T-helper 2 cell (primary cell): ENCODE measurements at places on chromosomes 2 and 18.

DNA sequence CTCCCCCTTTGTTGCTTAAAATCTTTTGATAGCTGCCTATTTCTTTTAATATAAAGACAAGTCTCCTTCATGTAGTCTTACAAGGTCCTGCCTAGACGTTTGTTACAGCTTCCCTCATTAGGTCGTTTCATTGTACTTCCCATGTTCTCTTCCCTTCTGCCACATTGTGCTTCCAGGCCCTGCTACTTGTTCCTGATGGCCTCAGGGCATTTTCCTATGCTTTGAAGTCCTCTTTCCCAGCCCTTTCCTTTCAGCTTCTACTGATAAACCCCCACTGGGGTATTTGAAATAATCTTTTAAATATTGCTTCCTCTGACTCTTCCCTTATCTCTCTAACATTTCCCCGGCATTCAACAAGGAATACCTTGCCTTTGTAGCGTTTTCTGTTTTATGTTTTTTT lies 67.4 kb downstream of the UBE2E3 start:
- DNase-seq = no peak

DNA sequence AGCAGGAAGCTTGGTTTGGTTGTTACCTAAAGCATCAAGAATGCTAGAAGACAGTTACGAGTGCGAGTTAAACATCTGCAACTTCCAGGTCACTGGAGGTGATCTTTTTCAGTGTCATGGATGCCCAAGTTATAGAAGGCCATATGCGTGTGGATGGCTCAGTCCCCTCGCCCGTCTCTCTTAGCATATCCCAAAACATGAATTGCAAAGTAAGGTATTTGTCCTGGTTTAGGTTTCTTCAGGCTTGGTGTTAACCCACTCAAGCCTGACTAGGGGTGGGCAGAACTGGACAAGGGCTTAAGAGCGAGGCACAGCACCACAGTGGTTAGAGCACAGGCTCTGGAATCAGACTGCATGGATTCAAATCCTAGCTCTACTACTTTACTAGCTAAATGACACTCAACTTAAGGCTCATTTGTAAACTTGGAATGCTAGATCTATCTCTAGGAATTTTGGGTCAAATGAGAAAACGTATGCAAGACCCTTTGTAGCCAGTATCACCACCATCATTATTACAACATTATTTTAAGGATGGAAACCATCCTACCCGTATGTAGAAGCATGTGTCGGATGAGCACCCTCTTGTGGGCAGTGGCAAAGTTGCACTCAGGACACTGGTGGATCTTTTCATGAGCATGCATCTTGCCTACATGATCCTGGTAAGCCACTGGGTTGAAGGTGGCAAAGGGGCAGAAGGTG lies 11.2 kb downstream of the ZNF142 start:
- peak; percentile 22 for DNase-seq

- no peak for DNase-seq
Measured at GRCh38 chr18:58407649-58408407, 221.1 kb downstream of the ALPK2 start.

DNA sequence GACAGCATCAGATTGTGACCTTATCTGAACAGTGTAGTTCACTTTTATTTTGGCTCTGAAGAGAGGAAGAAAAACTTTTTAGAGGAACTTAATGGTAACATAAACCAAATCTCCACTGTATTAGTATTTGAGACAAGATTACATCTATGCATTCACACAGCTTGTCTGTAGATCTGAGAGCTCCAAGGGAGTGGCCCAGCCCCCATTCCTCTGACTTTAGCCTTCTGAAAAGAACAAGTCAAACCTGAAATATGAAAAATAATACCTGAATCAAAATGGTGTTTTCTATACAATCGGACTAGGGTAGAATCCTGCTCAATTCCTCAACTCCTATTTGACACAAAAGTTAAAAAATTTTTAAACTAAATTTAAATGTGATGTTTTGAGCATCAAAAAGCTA lies 23.1 kb downstream of the STARD7 start:
- no peak for DNase-seq

GRCh38 chr2:238567067-238567855 lies 140.5 kb downstream of the ASB1 start:
- DNase-seq = no peak

DNA sequence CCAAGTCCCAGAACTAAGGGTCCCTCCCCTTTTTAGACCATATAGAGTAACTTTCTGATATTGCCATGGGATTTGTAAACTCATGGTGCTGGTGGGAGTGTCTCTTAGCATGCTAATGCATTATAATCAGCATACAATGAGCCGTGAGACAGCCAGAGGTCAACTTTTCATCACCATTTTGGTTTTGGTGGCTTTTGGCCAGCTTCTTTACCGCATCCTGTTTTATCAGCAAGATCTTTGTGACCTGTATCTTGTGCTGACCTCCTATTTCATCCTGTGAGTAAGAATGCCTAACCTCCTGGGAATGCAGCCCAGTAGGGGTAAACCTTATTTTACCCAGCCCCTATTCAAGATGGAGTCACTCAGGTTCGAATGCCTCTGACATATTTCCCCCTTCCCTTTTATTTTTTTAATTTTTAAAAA lies 148.2 kb downstream of the PHLPP1 start:
- DNase-seq = no peak

DNA sequence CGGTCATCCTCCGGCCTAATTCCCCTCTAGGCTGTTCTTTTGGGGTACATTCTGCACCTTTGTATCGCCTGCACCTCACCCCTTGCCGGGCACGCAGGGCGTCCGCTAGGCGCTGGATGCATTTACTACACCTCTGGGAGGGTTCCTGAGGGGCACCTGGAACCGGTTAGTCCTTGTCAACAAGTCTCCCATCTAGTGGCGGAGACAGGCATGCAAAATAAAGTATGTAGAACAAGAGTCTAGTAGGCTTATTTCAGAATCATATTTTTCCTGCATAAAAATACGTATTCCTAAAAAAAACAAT lies 705 bp upstream of the TEX261 start:
- DNase-seq = peak; percentile 44

GRCh38 chr2:67277450-67277849 lies 119.7 kb upstream of the ETAA1 start:
- no peak for DNase-seq

DNA sequence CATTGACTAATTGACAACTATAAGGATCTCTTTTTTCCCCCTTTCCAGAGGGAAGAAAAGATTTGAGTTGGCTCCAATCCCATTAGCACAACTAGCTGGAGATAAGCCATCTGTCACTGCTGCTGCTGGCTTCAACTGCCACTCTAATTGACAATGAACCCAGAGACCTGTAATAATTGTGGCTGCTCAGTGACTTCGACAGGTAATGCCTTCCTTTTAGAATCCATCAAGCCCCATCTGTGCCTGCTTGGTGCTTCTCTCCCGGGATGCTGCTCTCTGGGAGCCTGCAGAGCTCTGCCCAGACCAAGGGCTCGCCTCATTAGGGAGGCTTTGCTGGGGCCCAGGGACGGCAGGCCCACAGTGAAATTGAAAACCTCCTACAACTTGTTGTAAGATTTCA lies 376.7 kb upstream of the SOX11 start:
- DNase-seq = no peak
